ENCODE measurements at places on chromosomes 5 and 9. TPM values are rescaled to one million over a fixed set of nuclear protein-coding genes. Genes with fewer than 3 reads are reported as not detected.

MAMDC2 gene
- not detected for total RNA-seq

FLT4 gene
- 0.86 TPM for total RNA-seq

FBP2 gene
- not detected for total RNA-seq

PHF2 gene
- 26.5 TPM for total RNA-seq

IL5 gene
- total RNA-seq = 1.5 TPM

C5orf63 gene
- total RNA-seq = 4.0 TPM

DNA sequence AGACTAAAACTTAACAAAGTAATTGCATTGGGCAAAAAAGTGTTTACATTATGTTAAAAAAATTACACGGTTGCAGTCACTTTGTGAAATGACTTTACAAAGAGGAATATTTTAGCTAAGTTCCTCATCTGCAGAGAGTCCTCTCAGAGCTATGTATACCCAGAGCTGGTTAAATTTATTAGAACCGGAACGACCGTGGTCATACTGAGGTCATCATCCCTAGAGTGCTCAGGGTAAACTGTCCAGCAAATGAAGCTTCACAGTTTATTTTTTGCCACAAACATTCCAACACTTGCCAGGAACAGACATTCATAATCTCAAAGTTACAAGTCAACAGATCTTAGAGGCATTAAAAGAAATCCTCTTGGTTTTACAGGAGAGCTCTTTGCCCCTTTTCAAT is 897 bp downstream of the ROPN1L start:
- H3K27ac ChIP-seq = no peak overlapping the region
- peaks cover 21% of the 10 kb centered on the region for H3K36me3 ChIP-seq
- peaks cover 45% of the 10 kb centered on the region for H3K4me1 ChIP-seq
- H3K4me3 ChIP-seq = peak overlapping the region; percentile 85

- H3K4me3 ChIP-seq = no peak overlapping the region
- H3K36me3 ChIP-seq = no peaks in the 10 kb centered on the region
- no peaks in the 10 kb centered on the region for H3K27me3 ChIP-seq
- H3K4me1 ChIP-seq = peaks cover 7% of the 10 kb centered on the region
- H3K27ac ChIP-seq = no peak overlapping the region
These were observed 115.5 kb upstream of the RANBP3L start for GRCh38 chr5:36417221-36417620.

GRCh38 chr9:136750526-136750925 is 2.2 kb upstream of the LCN6 start:
- peaks cover 10% of the 10 kb centered on the region for H3K4me1 ChIP-seq
- peak overlapping the region; percentile 52 for H3K27ac ChIP-seq
- H3K27me3 ChIP-seq = peaks cover 8% of the 10 kb centered on the region
- peaks cover 4% of the 10 kb centered on the region for H3K36me3 ChIP-seq
- DNase-seq = no peak

DNA sequence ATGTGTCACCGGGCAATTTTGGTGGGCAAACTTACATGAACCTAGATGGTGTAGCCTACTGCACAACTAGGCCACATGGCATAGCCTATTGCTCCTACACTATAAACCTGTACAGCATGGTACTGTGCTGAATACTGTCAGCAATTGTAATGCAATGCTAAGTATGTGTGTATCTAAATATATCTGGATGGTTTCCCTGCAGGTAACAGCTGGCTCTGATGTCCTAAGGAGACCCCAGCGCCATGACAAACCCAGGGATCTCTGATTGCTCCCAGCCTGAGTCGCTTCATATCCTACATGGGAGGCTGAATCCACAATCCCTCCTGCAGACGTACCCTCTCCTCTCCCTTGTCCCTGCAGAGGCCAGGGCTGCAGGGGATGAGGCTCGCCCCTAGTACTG is 26.6 kb upstream of the TTLL11 start:
- H3K4me1 ChIP-seq = no peaks in the 10 kb centered on the region
- no peak overlapping the region for H3K27ac ChIP-seq
- no peaks in the 10 kb centered on the region for H3K36me3 ChIP-seq
- H3K27me3 ChIP-seq = peaks cover 11% of the 10 kb centered on the region
- H3K4me3 ChIP-seq = no peak overlapping the region
- DNase-seq = no peak

DNA sequence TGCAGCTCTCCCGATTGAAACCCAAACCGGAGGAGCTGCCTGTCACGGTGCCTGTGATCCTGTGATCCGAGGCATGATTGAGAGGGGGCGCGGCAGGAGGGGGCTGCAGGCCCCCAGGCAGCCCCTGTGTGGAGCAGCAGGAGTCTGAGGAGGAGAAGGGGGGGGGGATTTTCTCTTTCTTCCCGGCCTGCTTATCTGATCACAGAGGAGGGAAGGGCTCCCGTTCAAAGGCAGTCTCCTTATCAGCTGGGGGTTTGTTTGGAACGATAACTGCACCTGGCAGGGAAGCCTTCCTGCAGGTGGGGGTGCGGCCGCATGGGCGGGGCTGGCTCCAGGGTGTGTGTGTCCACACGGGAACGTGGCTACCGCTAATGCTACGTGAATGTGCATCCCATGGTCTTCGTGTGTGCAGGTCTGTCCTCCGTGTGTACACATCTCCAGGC is 38.4 kb downstream of the LMX1B start:
- no peaks in the 10 kb centered on the region for H3K4me1 ChIP-seq
- DNase-seq = no peak
- no peak overlapping the region for H3K4me3 ChIP-seq
- peaks cover 42% of the 10 kb centered on the region for H3K27me3 ChIP-seq
- H3K27ac ChIP-seq = no peak overlapping the region

DNA sequence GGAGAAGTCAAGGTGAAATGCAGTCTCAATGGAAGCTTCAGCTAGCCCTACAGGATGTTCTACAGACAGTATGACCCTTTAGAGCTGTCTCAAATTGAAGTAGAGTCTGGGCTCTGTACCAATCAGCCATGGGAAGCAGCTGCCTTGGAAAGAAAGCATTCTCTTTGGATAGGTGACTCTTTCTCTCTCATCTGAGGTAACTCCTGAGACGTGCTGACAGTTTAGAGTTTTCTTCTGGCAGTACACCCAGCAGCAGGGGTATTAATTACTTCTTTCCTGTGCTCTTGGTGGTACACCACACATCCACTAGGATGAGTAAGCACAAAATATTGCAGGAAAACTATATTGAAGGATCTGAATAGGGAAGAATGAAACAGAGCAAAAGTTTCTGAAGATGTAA is 329.6 kb upstream of the RGMB start:
- H3K36me3 ChIP-seq = no peaks in the 10 kb centered on the region
- DNase-seq = no peak
- no peaks in the 10 kb centered on the region for H3K27me3 ChIP-seq
- H3K4me3 ChIP-seq = no peak overlapping the region
- H3K4me1 ChIP-seq = no peaks in the 10 kb centered on the region

Measured in activated T-helper 1 cell treated with anti-CD3 and anti-CD28 coated beads, Interleukin-12 subunit alpha, Interleukin-12 subunit beta, Interleukin-2, Interleukin-4 antibody, amounts not matched to agents 30 ng/mL and 10 ng/mL and 1 ng/mL, durations not matched to agents 14 hours and 24 hours and 36 hours (primary cell).